ENCODE measurements at places on chromosomes 3 and 15. TPM values are rescaled to one million over a fixed set of nuclear protein-coding genes. Genes with fewer than 3 reads are reported as not detected.

DNA sequence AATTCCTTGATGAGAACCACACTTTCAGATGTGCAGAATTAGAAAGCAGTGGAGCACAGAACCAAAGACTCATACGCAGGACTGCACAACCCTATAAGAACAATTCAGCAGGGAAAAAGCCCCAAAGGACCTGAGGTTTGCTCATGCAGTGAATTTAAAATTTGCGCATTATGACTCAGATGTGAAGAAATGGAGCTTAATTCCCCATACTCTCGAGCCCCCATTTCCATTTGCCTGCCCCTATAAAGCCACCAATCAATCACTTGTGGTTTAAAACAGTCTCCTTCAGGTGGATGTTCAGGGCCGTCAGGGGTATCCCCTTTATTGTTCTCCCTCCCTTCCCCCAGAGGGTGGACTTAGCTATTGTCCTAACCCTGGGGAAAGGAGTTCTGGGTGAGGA, 221.2 kb downstream of the IGSF11 start:
- no peaks in the 10 kb centered on the region for H3K4me1 ChIP-seq
- H3K27ac ChIP-seq, result no peak overlapping the region
- H3K27me3 ChIP-seq, result no peaks in the 10 kb centered on the region
- H3K4me3 ChIP-seq, result no peak overlapping the region

DNA sequence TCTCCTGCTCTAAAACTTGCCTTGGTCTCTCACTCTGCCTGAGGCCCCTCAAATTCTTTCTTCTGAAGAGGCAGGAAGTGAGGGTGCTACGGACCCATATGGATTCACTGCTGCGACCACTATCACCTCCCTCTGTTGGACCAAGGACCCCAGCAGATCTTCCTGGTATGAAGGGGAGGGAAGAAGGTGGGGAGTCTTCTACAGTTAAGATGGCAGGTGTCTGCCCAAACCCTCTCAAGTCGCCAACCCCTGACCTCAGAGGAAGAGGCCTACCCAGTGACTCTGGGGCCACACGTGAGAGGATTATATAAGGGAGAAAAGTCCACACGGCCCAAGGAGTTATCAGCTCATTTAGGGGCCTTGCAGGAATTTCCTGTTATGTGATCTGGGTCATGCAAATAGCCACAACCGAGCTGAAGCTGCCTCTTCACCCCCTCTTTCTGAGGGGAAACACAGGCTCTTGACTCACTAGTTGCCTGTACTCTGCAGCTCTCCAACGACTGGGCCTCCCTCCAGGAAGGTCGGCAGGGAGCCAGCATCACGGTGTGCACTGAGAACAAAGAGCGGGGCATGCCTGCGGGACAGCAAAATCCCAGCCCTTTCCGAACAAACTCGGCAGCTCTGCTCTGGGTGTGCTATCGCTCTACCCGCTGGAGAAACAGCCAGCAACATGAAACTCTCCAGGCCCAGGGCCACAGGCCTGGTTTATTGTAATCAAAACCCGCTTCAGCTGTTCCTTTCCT, 116.0 kb downstream of the XXYLT1 start:
- H3K36me3 ChIP-seq, result no peaks in the 10 kb centered on the region
- peak overlapping the region; percentile 71 for H3K27ac ChIP-seq
- peaks cover 76% of the 10 kb centered on the region for H3K4me1 ChIP-seq
- H3K27me3 ChIP-seq, result no peaks in the 10 kb centered on the region

DNA sequence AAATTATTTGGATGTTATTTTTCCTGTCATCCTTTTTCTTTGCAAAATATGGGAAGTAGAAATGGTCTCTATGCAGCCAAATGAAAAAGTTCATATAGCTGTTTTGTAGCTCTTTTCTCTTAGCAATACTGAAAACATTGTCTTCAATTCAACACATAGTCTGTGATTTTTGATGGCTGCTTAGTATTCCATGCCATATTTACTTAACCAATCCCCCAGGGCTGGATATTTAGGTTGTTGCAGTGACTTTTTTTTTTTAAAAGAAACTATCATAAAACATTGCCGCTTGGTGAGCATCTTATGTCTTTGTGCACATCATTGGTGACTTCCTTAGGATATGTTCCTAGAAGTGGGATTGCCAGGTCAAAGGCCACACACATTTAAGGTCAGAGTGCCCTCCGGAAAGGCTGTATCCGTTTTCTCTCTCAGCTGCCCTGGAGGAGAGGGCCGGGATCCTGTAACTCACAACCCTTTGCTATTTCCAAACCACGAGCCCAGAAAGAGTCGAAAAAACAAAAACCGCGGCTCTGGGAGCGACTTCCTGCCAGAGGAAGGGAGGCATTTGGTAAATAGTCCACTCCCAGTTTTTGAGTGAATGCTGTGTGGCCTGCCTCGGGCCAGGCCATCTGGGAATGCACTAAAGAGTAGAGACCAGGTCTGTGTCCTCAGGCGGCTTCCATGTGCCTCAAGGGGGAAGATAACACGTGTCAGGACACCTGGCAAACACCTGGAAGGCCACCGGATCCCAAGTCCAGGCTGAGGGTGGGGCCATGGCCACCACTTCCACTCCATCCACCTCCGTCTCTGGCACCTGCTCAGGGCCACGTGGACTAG, 41.9 kb downstream of the SMAD6 start:
- peak overlapping the region; percentile 47 for H3K27ac ChIP-seq

GRCh38 chr3:39434574-39434973, 28.1 kb downstream of the RPSA start:
- H3K4me3 ChIP-seq, result no peak overlapping the region
- no peaks in the 10 kb centered on the region for H3K4me1 ChIP-seq
- no peaks in the 10 kb centered on the region for H3K36me3 ChIP-seq
- H3K27me3 ChIP-seq, result no peaks in the 10 kb centered on the region
- peak; percentile 50 for DNase-seq

- no peaks in the 10 kb centered on the region for H3K27me3 ChIP-seq
- DNase-seq, result no peak
- no peaks in the 10 kb centered on the region for H3K4me1 ChIP-seq
- no peaks in the 10 kb centered on the region for H3K36me3 ChIP-seq
Observed at GRCh38 chr3:112871735-112872134, 25.1 kb upstream of the CD200R1L start.

- no peak for DNase-seq
- no peaks in the 10 kb centered on the region for H3K4me1 ChIP-seq
- no peaks in the 10 kb centered on the region for H3K27me3 ChIP-seq
- no peaks in the 10 kb centered on the region for H3K36me3 ChIP-seq
- H3K4me3 ChIP-seq, result no peak overlapping the region
- no peak overlapping the region for H3K27ac ChIP-seq
Observed at GRCh38 chr3:72337480-72337855, 510.8 kb downstream of the SHQ1 start.

DNA sequence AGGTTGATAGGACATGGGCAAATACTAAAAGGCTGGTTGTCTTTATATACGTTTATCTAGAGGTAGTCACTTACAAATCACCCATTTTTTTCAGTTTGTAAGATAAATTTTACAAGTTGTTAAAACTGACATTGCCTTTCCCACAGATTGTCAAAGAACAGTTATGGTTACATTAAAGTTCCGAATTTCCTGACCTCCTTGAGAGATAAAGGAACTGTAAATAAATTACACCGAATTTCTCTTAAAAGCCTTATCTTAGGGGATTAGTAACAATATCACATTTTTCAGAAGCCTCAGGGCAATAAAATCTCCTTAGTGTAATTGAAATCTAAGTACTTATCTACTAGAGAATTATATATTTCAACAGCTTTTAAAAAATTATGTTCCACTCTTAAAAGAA, 49.5 kb downstream of the ZPLD1 start:
- H3K4me3 ChIP-seq, result no peak overlapping the region
- H3K36me3 ChIP-seq, result no peaks in the 10 kb centered on the region
- H3K4me1 ChIP-seq, result no peaks in the 10 kb centered on the region

- H3K27me3 ChIP-seq, result no peaks in the 10 kb centered on the region
- no peak overlapping the region for H3K4me3 ChIP-seq
- no peak for DNase-seq
- H3K27ac ChIP-seq, result no peak overlapping the region
- H3K4me1 ChIP-seq, result peaks cover 24% of the 10 kb centered on the region
Observed at GRCh38 chr3:182969853-182970252, 10.5 kb downstream of the DCUN1D1 start.

- no peaks in the 10 kb centered on the region for H3K4me1 ChIP-seq
- H3K4me3 ChIP-seq, result no peak overlapping the region
- no peaks in the 10 kb centered on the region for H3K36me3 ChIP-seq
- no peaks in the 10 kb centered on the region for H3K27me3 ChIP-seq
Observed at GRCh38 chr15:91945385-91945784, 91.9 kb downstream of the SLCO3A1 start.

- H3K27ac ChIP-seq, result no peak overlapping the region
- peaks cover 53% of the 10 kb centered on the region for H3K36me3 ChIP-seq
- H3K4me1 ChIP-seq, result no peaks in the 10 kb centered on the region
- no peak overlapping the region for H3K4me3 ChIP-seq
- DNase-seq, result no peak
Observed at GRCh38 chr3:156705761-156706616, 31.6 kb downstream of the TIPARP start.

DNA sequence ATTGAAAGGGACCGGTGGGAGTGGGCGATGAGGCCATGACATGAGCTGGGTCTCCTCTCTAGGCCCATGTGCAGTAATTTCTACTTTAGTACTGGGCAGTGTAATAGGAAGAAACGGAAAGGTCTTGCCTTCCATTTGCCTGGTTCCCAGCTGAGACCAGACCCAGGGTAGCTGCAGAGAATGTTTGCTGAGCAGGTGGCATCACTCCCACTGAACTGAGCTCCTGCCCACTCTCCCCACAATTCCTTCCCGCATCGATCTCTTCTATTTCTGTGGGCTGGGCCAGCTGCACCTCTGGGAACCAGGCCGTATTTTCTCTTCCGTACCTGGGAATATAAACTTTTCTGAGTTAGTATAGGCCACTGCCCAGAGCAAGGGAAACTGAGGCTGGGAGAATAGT, 15.8 kb downstream of the ESYT3 start:
- H3K27me3 ChIP-seq, result no peaks in the 10 kb centered on the region
- no peak overlapping the region for H3K4me3 ChIP-seq
- H3K36me3 ChIP-seq, result no peaks in the 10 kb centered on the region
- H3K27ac ChIP-seq, result no peak overlapping the region

DNA sequence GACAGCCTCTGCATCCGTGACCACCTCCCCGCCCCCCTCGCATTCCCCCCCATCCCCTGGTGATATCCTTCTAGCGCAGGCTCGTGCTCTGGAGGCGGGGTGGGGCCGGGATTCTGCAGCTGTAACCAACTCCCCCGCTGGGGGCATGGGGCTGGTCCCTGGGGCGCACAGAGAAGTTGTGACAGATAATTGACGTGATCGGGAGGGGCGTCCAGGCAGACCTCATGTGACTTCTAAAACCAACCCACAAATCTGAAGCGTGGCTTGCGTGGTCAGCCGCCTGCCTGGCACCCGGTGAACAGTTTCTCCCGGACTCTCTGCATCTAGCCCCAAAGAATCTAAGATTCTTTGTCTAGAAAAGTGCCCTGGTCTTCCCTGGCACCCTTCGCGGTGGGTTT, 100.6 kb upstream of the IGF1R start:
- H3K36me3 ChIP-seq, result no peaks in the 10 kb centered on the region
- H3K4me3 ChIP-seq, result peak overlapping the region; percentile 57
- H3K27ac ChIP-seq, result peak overlapping the region; percentile 83
- peaks cover 12% of the 10 kb centered on the region for H3K4me1 ChIP-seq

DNA sequence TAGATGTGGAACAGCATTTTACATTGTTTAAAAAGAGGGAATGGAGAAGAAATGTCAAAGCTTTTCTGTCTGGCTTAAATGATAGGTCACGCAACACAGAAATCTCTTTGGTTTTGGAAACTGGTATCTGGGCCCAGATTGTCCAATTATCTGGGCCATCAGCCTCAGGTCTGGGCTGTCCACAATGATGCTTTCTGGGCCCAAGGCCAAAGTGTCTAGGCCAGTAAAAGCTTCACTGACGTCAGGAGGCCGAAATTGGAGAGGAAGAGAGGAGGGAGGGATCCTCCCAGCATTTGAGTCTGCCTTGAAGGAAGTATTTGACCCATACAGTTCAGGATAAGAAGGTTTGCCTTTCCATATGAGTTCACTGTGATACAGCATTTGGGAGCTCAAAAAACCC, 60.7 kb upstream of the ALDH1A3 start:
- no peaks in the 10 kb centered on the region for H3K27me3 ChIP-seq
- no peaks in the 10 kb centered on the region for H3K4me1 ChIP-seq
- no peak overlapping the region for H3K4me3 ChIP-seq
- no peak overlapping the region for H3K27ac ChIP-seq
- H3K36me3 ChIP-seq, result no peaks in the 10 kb centered on the region
- DNase-seq, result no peak

GRCh38 chr3:173709026-173709425, 311.5 kb downstream of the NLGN1 start:
- no peak overlapping the region for H3K4me3 ChIP-seq
- H3K4me1 ChIP-seq, result no peaks in the 10 kb centered on the region
- no peak for DNase-seq
- no peaks in the 10 kb centered on the region for H3K36me3 ChIP-seq
- no peaks in the 10 kb centered on the region for H3K27me3 ChIP-seq
- H3K27ac ChIP-seq, result no peak overlapping the region

GRCh38 chr15:51731549-51732267, 5.7 kb downstream of the LYSMD2 start:
- H3K27me3 ChIP-seq, result no peaks in the 10 kb centered on the region
- H3K27ac ChIP-seq, result peak overlapping the region; percentile 57
- peaks cover 40% of the 10 kb centered on the region for H3K4me1 ChIP-seq
- H3K36me3 ChIP-seq, result no peaks in the 10 kb centered on the region
- H3K4me3 ChIP-seq, result no peak overlapping the region

GRCh38 chr3:169085827-169086226, 577.7 kb downstream of the MECOM start:
- no peaks in the 10 kb centered on the region for H3K27me3 ChIP-seq
- no peak overlapping the region for H3K27ac ChIP-seq
- no peak overlapping the region for H3K4me3 ChIP-seq
- H3K36me3 ChIP-seq, result no peaks in the 10 kb centered on the region

- H3K27ac ChIP-seq, result no peak overlapping the region
- H3K27me3 ChIP-seq, result no peaks in the 10 kb centered on the region
- no peak for DNase-seq
- H3K4me3 ChIP-seq, result no peak overlapping the region
Observed at GRCh38 chr3:40731445-40731844, 206.7 kb downstream of the ZNF621 start.

- H3K36me3 ChIP-seq, result no peaks in the 10 kb centered on the region
- H3K4me3 ChIP-seq, result no peak overlapping the region
- no peak overlapping the region for H3K27ac ChIP-seq
- no peaks in the 10 kb centered on the region for H3K27me3 ChIP-seq
Observed at GRCh38 chr3:24390169-24391130, 104.2 kb downstream of the THRB start.

Gene RPL32
- total RNA-seq, result 626 TPM

Gene CHCHD6
- total RNA-seq, result 8.4 TPM

Gene GOLGA6A
- not detected for total RNA-seq

Gene SLC7A14
- total RNA-seq, result not detected

Gene PIGBOS1
- 14.8 TPM for total RNA-seq

Gene OR5H14
- not detected for total RNA-seq

Gene FAM174B
- total RNA-seq, result 6.2 TPM

Gene CORO2B
- total RNA-seq, result 9.7 TPM

Gene SAMD7
- not detected for total RNA-seq

Gene AP3B2
- total RNA-seq, result 0.51 TPM
